ENCODE measurements at places on chromosomes 7 and 10.

- DNase-seq: no peak
Observed at GRCh38 chr10:121577568-121577967, 20.7 kb downstream of the FGFR2 start.

GRCh38 chr7:519484-520390, at the start of gene PDGFA:
Gene PDGFA, minus strand, starts transcription at chr7:519846. Its CDS starts 845 bp downstream, at chr7:519001.
- DNase-seq: no peak

DNA sequence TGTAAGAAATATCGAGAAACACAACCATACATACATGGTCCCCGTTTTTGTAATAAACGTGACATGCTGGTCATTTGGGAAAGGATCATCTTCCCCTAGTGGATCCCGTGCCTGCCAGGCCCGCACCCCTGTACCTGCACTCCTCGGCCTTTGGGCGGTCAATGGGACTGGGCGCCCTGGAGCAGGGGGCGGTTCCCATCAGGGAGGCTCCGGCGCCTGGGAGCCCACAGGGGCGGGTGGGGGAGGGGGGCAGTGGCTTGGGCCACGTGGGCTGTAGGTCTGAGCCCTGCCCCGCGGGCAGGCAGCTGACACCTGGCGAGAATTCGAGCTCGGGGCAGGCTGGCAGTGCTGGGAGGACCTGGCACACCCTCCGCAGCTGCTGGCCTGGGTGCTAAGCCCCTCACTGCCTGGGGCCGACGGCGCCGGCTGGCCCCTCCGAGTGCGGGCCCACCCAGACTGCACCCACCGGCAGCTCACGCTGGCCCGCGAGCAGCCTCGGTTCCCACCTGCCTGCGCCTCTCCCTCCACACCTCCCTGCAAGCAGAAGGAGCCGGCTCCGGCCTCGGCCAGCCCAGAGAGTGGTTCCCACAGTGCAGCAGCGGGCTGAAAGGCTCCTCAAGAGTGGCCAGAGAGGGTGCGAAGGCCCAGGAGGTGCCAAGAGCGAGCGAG, 361.6 kb upstream of the GRM3 start:
- DNase-seq: no peak

DNA sequence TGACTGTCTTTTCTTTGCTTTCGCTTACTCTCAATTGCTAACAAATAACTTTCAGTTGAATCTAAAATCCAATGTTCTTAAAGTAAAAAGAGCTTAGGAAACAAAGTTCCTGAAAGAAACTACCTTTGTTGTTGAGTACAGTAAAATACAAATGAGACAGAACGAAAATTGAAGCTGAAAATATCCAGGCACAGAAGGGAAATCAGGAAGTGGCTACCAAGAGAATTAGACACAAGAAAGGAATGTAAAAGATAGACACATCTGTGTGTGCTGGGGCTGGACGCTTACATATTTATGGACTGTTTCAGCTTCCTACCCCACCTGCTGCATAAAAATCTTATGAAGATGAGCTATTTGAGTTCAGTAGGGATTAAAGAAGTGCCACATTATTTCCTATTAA, 161.7 kb upstream of the PLXDC2 start:
- DNase-seq: no peak

- no peak for DNase-seq
Observed at GRCh38 chr10:72379062-72379461, 24.3 kb upstream of the DNAJB12 start.

- DNase-seq: no peak
Observed at GRCh38 chr7:121383235-121383910, 12.7 kb downstream of the FAM3C start.

DNA sequence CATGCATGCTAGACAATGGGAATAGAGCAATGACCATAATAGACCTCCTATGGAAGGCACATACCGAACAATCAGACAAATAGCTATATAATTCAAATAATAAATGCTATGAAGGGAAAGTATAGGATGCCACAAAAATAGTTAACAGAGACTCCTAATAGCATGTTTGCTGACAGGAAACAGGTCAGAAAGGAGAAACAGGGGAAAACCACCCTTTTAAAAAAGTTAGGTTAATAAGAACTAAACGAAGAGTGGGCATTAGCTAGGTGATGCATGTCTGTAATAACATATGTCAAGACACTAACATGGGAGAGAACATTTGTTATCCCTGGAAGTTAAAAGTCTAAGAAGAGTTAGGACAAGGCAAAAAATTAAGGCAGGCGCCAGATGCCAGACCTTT, 58.9 kb downstream of the ABI1 start:
- DNase-seq: no peak

- DNase-seq: no peak
Observed at GRCh38 chr10:83886871-83887270, 252.4 kb upstream of the GHITM start.
